A549 treated with AZD2906 at 1 μM for 4 hours (cell line): ENCODE measurements at places on chromosomes 4 and X. TPM values are rescaled to one million over a fixed set of nuclear protein-coding genes. Genes with fewer than 3 reads are reported as not detected.

Gene DGAT2L6
- total RNA-seq, result not detected in 5 replicates

Gene CSN1S1
- not detected in 5 replicates for total RNA-seq

Gene EREG
- total RNA-seq, result 8.7 to 12.4 TPM (median 10.5 TPM) in 5 replicates

Gene NFKB1
- total RNA-seq, result 17.2 to 19.5 TPM (median 19.2 TPM) in 5 replicates

Gene P2RY8
- total RNA-seq, result 0.02 to 0.06 TPM (median 0.04 TPM) in 4 of 5 replicates, not detected in the other

Gene GLOD5
- not detected in 5 replicates for total RNA-seq

Gene LONRF3
- total RNA-seq, result 2.6 to 3.3 TPM (median 3.1 TPM) in 5 replicates

Gene NKRF
- total RNA-seq, result 16.4 to 18.3 TPM (median 16.7 TPM) in 5 replicates

Gene KCND1
- 0.65 to 1.2 TPM (median 1.1 TPM) in 5 replicates for total RNA-seq

Gene VSIG4
- not detected in 5 replicates for total RNA-seq
